ENCODE measurements at places on chromosomes 4 and X.

DNA sequence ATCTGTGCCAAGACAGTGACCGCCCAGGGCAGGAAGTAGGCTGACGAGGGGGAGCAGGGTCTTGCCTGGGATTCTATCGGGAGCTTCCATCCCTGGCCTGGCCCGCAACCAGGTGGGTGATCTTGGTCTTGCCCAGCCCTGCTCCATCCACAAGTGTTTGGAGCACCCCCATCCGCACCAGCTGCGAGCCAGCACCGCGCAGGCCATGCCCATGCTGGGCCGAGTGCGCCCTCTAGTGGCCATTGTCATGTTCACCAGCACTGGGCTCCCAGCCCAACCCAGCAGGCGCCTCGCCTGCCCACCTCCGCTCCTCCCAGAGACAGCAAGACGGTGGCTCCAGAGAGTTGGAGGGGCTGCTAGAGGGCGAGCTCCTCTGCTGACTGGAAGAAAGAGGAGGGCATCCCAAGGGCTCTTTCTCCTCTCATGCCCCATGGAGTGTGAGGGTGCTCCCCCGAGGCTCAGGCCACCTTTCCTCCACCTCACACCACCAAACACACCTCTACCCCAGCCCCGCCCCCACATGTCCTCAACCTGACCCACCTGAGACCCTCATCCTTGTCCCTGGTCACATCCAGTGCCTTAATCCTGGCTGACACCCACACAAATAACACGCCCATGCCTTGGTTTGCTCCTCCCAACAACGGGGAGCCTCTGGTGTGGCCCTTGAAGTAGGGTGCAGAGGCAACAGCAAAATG, 9.8 kb upstream of the ATP2B3 start:
- no peaks in the 10 kb centered on the region for H3K27me3 ChIP-seq
- DNase-seq: no peak
- peaks cover 24% of the 10 kb centered on the region for H3K4me1 ChIP-seq
- H3K4me3 ChIP-seq: no peak overlapping the region
- H3K36me3 ChIP-seq: peaks cover 16% of the 10 kb centered on the region
- H3K27ac ChIP-seq: peak overlapping the region; percentile 76

DNA sequence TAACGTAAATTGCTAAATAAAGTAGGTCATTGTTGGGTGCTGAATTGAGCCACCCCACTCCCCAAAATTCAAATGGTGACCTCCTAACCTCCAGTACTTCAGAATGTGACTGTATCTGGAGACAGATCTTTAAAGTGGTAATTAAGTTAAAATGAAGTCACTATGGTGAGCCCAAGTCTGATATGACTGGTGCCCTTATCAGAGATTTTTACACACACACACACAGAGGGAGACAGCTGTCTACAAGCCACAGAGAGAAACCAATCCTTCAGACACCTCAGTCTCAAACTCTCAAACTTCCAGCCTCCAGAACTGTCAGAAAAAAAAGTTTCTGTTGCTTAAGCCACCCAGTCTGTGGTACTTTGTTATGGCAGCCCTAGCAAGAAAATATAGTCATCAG, 879.2 kb upstream of the INTU start:
- no peak overlapping the region for H3K27ac ChIP-seq
- H3K36me3 ChIP-seq: no peaks in the 10 kb centered on the region
- H3K4me1 ChIP-seq: peaks cover 8% of the 10 kb centered on the region

- no peak overlapping the region for H3K4me3 ChIP-seq
- H3K27me3 ChIP-seq: no peaks in the 10 kb centered on the region
- no peak for DNase-seq
- no peak overlapping the region for H3K27ac ChIP-seq
Measured at GRCh38 chr4:47840291-47840690, 2.4 kb upstream of the CORIN start.

GRCh38 chrX:151397741-151398070, 700 bp downstream of the VMA21 start:
- H3K4me1 ChIP-seq: peaks cover 35% of the 10 kb centered on the region
- peak overlapping the region; percentile 75 for H3K4me3 ChIP-seq
- DNase-seq: no peak
- no peaks in the 10 kb centered on the region for H3K27me3 ChIP-seq
- peak overlapping the region; percentile 84 for H3K27ac ChIP-seq

GRCh38 chr4:188714907-188715306, 575.7 kb downstream of the TRIML1 start:
- DNase-seq: no peak
- no peaks in the 10 kb centered on the region for H3K27me3 ChIP-seq
- H3K27ac ChIP-seq: peak overlapping the region; percentile 22
- H3K4me3 ChIP-seq: no peak overlapping the region
- peaks cover 7% of the 10 kb centered on the region for H3K4me1 ChIP-seq
- H3K36me3 ChIP-seq: no peaks in the 10 kb centered on the region

DNA sequence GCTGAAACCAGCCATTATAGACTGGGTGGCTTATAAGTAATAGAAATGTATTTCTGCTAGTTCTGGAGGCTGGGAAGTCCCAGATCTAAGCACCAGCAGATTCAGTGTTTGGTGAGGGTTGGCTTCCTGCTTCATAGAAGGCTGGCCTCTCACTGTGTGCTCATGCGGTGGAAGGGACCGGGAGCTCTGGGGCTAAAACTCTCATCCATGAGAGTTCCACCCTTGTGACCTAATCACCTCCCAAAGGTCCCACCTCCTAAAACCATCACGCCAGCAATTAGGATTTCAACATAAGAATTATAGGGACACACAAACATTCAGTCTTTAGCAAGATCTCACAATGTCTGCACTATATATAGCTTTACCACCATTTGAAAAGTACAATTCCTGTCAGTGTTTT, 215.2 kb downstream of the CBR4 start:
- no peak overlapping the region for H3K4me3 ChIP-seq
- no peak for DNase-seq
- peaks cover 16% of the 10 kb centered on the region for H3K36me3 ChIP-seq

- DNase-seq: no peak
- no peaks in the 10 kb centered on the region for H3K27me3 ChIP-seq
- no peaks in the 10 kb centered on the region for H3K4me1 ChIP-seq
- H3K27ac ChIP-seq: no peak overlapping the region
- H3K4me3 ChIP-seq: no peak overlapping the region
Measured at GRCh38 chrX:137342969-137343368, 223.0 kb upstream of the ZIC3 start.

GRCh38 chr4:124253080-124253479, 459.5 kb downstream of the ANKRD50 start:
- DNase-seq: no peak
- no peaks in the 10 kb centered on the region for H3K36me3 ChIP-seq
- no peak overlapping the region for H3K27ac ChIP-seq
